ENCODE measurements at places on chromosomes 12 and 14. TPM values are rescaled to one million over a fixed set of nuclear protein-coding genes. Genes with fewer than 3 reads are reported as not detected.

The RHOF gene
- 74.3 TPM for total RNA-seq

The C12orf43 gene
- total RNA-seq = 18.6 TPM

The RASSF9 gene
- total RNA-seq = 0.27 TPM

The CBX5 gene
- 21.8 TPM for total RNA-seq

The BMP4 gene
- total RNA-seq = 0.27 TPM

Data from hematopoietic multipotent progenitor cell (in vitro differentiated cells).